AG10803 (cell line): ENCODE measurements at places on chromosomes 11 and 22.

DNA sequence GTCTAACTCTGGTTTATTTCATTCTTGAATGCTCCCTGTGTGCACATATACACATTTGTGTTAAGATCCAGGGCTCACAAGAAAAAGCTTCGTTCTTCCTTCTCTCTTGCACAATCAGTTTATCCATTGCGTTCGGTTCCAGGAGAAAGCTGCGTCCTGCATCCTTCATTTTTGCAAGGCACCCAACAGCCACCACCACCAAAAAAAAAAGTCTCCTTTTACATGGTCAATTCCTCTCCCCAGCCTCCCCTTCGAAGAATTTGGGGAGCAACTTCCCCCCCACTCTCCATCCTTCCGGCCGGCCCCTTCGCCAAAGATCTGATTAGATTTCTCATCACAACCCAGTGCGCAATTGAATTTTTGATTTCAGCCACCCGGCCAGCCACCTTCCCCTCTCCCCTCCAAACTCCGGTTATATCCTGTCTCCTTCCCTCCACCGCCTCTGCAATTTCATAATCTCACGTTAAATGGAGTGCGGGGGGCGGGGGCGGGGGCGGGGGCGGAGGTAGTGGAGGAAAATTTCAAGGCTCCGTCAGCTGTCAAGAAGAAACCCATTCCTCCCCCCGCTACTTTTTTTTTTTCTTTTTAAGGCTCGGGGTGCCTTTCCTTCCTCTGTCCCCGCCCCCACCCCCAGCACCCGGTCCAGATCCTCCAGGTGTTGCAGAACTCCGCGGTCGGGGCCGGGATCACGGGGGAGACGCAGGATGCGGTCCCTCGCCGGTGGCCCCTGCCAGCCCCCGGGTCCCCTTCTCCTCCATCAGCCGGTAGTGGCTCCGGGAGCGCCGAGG is 1166.5 kb downstream of the LRRC4C start:
- no peak for DNase-seq

DNA sequence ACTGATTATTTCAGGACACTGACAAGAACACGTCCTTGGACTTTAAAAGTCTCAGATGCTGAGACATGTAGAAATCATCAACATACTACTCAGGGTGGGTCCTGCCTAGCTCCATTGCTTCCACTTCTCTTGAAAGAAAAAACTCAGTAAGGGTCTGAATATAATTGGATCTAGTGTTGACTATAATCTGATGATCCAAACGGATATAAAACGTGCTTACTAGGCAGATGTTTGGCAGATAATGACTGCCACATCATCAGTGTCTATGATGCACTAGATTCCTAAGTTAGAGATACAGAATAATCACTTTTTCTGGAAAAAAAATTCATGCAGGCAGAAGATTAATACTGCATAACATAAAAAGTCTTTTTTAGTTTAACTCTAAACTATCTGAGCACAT is 21.6 kb downstream of the GUCY1A2 start:
- no peak for DNase-seq

- peak; percentile 0 for DNase-seq
Observed at GRCh38 chr11:49208006-49208721, at the start of gene FOLH1. TSS of gene FOLH1 (minus strand) at chr11:49208602. CDS start at chr11:49208409, 193 bp downstream.

GRCh38 chr22:22075382-22076163 is 93.0 kb upstream of the TOP3B start:
- DNase-seq: no peak

- no peak for DNase-seq
Observed at GRCh38 chr11:105049481-105049880, 4.3 kb upstream of the CARD16 start.

DNA sequence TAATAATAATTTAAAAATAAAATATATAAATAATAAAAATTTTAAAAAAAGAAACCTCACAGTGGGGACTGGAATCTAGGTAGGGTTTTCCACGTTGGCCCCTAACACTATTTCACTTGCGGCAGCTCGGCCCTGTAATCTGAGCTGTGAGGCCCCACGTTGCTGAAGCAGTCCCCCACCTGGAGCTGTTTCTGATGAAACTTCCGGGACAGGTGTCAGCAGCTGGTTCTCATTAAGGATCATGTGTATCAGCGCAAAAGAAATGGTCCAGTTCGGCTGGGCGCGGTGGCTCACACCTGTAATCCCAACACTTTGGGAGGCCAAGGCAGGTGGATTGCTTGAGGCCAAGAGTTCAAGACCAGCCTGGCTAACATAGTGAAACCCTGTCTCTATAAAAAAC is 17.3 kb downstream of the RHOD start:
- DNase-seq: no peak

DNA sequence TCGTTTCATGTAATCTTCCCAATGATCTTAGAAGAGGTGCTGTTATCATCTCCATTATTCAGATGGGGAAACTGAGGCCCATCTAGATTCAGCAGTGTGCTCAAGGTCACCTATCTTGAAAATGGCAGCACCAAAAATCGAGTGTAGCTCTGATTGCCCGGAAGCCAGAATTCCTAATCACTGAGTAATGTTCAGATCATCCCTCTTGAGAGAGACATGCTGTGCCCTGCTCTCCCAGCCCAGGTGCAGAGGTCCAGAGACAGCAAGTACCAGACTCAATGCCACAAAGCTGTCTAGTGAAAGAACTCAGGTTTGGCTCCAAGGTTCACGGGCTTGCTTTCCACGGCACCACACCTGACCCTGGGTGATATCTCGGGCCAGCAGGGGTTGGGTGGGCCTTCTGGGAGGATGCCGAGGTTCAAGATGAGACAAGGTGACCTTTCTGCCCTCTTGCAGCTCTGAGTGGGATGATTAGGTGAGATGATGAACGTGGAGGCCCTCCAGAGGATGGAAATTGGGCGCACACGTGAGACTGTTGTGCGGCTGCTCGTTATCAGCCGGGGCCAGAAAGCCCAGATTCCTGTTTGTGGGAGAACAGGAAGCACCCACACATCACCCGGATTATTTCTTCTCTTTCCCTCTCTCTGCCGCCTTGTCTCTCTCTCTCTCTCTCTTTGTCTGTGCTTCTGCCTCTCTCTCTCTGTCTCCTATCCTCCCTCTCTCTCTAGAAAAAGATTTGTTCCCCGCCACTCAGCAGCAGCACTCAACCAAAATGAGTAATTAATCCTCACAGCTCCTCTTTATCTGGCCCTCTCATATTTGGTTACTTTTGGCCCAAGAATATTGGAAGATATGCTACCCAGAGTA is 19.0 kb upstream of the RASD2 start:
- DNase-seq: no peak

DNA sequence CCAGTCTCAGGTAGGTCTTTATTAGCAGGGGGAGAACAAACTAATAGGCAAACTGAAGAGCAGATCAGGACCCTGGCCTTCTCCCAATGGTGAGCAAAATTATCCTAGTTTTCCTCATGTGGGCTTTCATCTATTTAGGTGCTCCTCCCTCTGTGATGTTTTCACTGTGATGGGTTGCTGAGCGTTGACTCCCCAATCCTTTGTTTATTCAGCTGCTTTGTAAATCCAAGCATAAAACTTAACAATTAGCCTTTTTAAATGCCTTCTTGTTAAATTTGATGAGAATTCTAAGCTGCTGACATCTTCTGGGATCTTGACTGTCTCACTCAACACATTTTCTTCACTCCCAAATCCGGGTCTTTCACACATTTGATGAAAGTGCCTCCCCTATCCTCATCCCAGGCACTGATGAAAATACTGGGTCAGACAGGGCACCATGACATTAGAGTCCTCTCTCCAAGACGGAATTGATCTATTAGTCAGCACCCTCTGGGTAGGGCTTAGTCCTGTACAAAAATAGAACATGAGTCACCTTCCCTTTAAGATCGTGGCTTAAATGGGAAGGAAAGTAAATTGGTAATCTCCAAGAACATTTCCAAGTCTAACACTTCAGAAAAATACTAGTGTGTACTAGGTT is 199.3 kb upstream of the ISX start:
- peak; percentile 68 for DNase-seq

- DNase-seq: no peak
Observed at GRCh38 chr11:67438158-67438902, 848 bp upstream of the PTPRCAP start.

- peak; percentile 75 for DNase-seq
Observed at GRCh38 chr22:29308791-29309262, 2.4 kb downstream of the GAS2L1 start.

DNA sequence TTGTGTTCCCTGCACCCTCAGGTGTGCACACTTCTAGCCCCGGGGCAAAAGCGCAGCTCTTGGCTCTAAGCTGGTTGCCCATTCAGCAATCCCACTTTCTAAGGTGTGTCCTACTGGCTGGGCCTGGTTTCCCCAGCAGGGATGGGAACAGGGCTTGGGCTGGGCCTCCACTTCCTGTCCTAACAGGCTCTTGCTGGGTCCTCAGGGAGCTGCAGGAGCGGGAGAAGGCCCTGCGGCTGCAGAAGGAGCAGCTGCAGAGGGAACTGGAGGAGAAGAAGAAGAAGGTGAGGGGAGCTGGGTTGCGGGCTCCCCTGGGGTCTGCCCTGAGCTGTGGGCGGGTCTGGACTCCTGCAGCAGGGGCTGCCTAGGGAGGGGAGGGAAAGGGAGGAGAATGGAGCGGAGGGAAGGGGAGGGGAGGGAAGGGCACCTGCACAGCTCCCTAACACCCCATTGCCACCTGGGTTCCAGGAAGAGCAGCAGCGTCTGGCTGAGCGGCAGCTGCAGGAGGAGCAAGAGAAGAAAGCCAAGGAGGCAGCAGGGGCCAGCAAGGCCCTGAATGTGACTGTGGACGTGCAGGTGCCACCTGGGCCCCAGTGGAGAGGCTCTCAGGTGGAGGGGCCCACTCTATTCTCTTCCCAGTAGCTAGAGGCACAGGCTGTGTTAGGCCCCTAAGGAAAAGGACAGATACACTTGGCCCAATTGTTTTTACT is 24.6 kb downstream of the INCENP start:
- DNase-seq: no peak

GRCh38 chr11:12241401-12241800 is 131.0 kb downstream of the MICAL2 start:
- no peak for DNase-seq

GRCh38 chr11:99281331-99281730 is 260.6 kb downstream of the CNTN5 start:
- no peak for DNase-seq

DNA sequence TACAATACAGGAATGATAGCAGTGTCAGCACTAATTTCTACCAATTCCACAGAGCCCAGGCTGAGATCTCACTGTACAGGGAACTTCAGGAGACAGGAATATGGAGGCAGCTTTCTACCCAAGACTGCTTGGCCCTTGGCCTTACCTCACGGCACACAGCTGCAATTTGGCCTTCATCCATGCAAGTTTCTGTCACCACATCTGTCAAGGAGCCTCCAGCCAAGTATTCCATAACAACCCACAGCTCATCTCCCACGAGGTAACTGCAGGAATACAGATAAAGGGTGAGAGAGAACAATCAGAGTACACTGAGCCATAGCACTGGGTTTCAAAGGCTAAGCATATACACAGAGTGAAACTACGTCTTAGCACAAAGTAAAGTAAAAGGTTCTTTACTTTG is 39.0 kb upstream of the GDPD4 start:
- DNase-seq: peak; percentile 26

- DNase-seq: no peak
Observed at GRCh38 chr11:72553706-72554105, 119.4 kb upstream of the CLPB start.

DNA sequence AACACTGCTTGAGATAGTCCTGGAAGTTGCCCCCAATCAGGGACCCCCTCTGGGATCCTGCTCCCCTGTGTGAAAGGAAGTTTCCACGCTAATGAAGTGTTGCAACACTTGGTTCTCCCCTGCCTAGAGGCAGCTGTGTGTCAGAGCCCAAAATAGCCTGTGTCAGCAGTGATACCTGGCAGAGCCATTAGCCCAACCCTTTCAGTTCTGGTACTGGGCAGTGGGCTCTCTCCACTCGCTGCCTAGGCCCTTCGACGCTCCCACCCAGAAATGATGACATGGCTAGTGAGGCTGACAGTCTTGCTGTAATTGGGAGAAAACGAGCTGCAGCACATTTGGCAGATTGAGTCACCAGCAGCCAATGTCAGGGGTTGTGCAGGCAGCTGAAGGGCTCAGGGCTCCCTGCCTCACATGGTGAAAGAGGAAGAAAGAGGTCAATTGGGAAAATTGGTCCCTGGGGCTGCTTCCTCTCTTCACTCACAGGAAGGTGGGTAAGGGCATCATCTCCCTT is 1.4 kb upstream of the NXF1 start:
- DNase-seq: peak; percentile 23

DNA sequence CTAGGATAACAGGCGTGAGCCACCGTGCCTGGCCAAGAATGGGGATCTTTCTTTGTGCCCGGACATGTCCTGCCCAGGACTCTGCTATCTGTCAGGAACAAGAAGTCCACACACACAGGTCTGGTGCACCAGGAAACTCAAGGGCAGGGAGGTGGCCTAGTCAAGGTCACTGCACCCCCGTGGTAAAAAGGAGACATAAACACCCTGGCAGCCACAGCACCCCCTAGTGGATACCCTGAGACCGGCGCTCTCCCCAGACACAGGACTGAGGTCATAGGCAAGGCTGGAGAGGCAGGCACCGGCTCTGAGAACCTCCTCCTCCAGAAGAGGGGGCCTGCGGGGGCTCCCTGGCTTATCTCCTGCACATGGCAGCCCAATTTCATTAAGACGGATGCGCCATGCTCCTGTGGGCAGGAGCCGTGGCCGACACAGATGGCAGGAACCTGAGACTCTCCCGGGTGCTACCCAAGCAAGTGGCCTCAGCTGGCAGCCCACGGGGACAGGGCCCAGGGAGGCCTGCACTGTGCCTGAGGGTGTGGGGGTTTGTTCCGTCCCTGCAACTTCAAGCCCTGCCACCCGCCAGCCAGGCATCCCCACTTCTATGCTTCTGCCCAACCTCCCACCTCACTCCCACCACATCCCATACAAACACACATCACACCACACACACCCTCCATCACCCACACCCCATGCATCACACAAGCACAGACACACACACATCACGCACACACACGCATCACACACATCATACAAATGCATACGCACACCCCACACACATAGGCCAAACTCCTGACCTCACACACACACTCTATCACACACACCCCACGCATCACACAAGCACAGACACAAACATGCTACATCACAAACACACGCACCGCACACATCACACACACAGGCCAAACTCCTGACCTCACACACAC is 19.6 kb downstream of the MACROD1 start:
- DNase-seq: peak; percentile 34

DNA sequence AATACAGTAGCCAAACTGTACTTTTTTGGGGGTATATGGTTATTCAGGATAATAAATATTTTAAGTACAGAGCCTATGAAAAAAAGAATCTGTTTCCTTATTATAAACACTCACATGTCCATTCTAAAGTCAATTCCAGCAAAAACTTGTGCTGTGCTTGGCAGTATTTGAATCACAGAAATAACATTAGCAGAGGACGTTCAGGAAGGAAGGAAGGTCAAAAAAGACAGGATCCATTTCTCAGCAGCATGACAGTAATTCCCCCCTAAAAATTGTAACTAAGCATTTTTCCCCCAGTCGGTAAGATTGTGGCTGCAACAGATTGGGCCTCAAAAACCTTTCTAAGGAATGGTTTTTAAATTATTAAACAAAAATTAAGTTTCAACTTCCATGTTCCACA is 124.8 kb downstream of the ATG16L2 start:
- no peak for DNase-seq

- peak; percentile 40 for DNase-seq
Observed at GRCh38 chr11:86606836-86607481, 65.5 kb downstream of the ME3 start.

GRCh38 chr11:4665424-4665823 is 21.6 kb downstream of the OR51E1 start:
- no peak for DNase-seq
